ENCODE measurements at places on chromosomes 3 and 15.
A peak's percentile ranks its signal among the peaks of the same experiment; 100 is the strongest.

DNA sequence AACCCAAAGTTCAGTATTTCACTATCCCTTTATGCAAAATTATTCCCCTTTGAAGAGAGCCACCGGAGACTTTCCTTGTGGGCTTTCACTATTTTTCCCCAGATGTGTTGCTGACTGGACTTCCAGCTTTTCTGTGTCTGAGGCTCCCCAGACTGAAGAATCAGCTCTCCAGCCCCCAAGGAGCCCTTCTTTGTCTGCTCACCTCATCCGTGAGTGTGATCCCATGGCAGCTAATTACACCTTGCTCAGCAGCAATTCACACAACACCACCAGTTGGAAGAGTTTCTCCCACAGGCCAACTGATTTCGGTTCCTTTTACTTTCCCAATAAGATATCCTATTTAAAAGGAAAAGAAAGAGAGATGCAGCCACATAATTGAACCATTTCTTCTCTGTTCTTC is 249.5 kb upstream of the TRIM42 start:
- no peak for DNase-seq

DNA sequence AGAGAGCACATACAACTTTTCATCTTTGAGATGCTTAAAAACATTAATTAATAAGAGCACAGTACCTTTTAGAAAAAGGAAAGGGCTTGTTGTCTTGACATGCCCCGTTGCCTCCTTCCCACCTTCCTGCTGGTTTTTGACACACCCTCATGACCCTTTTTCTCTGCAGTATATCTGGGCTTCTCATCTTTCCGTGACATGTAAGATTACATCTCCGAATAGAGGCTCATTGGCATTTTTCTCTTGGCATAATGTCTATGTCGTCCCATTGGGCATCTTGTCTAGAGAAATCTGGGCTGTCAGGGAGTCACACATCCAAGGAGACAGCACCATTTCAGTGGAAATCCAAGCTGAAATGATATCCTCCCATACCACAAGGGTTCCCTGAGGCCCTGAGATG is 64.1 kb downstream of the LRTM1 start:
- DNase-seq = no peak

GRCh38 chr3:72142028-72142427 is 357.1 kb upstream of the PROK2 start:
- DNase-seq = no peak

DNA sequence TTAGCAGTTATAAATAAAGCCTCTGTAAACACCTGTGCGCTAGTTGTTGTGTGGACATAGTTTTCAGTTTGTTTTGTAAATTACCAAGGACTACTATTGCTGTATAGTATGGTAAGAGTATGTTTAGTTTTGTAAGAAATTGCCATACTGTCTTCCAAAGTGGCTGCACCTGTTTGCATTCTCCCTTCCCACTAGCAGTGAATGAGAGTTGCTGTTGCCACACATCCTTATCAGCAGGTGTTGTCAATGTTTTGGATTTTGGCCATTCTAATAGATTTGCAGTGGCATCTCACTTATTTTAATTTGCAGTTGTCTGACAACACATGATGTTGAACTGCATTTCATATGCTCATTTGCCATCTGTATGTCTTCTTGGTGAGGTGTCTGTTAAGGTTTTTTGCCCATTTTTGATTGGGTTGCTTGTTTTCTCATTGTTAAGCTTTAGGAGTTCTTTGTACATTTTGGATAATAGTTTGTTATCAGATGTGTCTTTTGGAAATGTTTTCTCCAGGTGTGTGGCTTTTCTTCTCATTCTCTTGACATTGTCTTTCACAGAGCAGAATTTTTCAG is 14.9 kb downstream of the TCAIM start:
- DNase-seq = no peak

- no peak for DNase-seq
These were observed 121.1 kb downstream of the CBLB start for GRCh38 chr3:105747696-105748095.

DNA sequence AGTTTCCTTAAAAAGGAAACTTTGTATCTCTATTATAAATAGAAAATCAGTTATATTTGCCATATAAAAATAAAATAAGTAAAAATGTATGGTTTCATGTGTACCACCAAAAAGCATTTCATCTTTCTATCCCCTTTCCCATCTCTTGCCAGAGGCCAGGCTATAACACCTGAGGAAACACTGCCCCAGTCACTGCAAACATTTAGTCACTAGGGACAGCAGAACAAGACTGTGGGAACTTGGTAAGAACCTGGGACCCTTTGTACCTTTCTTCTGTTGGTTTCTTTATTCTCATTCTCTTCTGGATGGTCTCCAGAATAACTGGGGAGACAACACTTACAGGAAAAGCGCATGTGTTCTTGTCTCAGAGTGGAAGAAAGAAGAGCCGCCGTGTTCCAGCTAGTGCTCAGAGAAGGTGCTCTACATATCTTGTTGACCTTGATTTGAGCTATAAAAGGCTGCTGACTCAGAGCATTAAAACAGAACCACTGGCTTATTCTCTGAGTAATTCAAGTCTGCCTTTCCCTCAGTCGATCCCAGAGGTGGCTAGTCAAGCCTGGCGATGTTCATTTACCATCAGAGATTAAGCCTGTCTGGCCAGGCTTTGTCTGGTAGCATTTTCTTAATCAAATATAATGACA is 361.6 kb downstream of the RBMS3 start:
- no peak for DNase-seq

DNA sequence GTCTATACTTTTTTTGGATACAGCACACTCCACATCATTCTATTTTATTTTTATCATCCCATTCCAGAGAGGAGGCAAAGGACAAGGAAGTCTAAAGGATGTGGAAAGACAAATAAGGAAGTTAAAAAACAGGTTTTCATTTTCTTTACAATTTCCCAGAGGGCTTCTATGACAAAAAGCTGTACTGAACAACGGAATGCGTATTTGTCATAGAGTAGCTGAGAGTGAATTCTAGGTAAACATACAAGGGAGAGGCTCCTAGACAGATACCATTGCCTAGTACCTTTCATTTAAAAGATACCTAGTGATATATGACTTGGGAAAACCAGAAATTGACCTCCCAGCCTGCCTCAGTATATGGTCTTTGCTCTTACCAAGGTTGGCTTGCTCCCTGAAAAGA is 341.7 kb downstream of the FHIT start:
- DNase-seq = no peak

DNA sequence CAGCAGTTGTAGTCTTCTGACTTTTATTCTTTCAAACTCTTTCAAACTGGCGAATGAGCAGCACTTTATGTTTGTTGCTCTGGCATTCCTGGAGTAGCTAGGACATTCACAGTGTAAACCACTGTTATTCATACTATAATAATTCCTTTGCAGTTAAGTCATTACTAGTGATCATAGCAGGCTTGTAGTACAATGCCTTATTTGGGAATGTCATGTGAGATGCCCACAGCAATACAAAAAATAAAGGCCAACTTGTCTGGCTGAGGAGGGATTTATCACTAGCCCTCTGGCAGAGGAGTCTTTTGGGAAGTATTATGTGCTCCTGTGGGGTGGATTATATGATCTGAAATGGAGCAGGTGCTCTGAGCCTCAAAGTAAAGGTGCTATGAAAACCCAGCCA is 197.2 kb downstream of the VGLL3 start:
- DNase-seq = no peak

GRCh38 chr3:50652709-50653108 is 22.0 kb upstream of the DOCK3 start:
- DNase-seq = peak; percentile 67

- no peak for DNase-seq
These were observed 32.0 kb downstream of the SELENOT start for GRCh38 chr3:150635076-150635475.

DNA sequence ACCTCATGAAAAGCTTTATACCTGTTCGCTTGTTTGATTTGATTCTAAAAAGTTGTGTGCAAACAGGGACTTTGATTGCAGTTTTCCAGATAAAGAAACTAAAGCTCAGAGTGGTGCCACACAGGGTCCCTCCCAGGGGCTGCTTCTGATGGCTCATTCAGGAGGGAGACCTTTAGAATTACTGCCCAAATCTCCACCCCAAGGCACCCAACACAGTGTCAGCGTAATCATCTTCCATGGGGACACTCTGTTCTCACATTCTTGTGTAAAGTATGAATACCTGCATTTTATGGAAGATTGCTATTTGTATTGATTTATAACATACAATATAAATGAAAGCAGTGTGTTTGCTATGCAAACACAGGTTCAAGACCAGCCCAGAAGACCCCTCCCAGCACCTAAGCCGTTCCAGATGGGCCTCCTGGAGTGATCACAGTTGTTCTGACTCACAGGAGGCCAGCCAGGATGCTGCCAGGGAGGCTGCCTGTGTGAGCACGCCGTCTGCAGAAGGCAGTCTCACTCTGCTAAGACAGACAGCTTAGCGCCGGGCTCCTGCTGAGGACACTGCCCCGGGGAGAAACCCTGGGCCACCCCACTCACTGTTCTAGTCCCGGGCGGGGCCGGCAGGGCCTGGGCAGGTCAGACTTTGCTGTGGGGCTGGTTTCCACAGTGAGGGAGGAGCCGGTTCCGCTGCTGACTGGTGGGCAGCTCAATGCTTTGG is 185.6 kb downstream of the FAM43A start:
- DNase-seq = peak; percentile 38

- DNase-seq = no peak
These were observed 30.9 kb downstream of the PRKCD start for GRCh38 chr3:53191836-53192480.

DNA sequence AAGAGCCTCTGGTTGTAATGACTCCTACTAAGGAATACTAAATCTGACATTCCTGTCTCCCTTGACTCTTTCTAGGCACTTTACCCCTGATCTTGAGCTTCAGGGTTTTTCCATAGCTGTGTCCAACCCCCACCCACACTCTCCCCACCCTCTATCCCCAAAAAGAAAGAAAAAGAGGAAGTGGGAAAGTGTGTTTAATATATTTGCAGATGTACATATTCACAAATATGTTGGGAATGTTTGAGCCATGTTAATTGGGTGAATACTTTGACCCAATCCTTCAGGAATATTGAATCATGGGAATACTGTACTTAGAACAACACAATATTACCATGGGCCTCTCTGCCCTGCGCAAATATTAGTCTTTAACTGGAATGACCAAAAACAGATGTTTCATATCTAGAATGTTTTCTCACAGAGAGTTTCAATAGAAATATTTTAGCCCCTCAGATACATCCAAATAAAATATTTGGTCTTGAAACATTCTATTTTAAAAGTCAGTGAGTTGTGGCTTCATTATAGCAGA is 19.8 kb upstream of the PFN2 start:
- no peak for DNase-seq

GRCh38 chr3:146262371-146263110 is 11.6 kb upstream of the PLSCR4 start:
- DNase-seq = no peak

DNA sequence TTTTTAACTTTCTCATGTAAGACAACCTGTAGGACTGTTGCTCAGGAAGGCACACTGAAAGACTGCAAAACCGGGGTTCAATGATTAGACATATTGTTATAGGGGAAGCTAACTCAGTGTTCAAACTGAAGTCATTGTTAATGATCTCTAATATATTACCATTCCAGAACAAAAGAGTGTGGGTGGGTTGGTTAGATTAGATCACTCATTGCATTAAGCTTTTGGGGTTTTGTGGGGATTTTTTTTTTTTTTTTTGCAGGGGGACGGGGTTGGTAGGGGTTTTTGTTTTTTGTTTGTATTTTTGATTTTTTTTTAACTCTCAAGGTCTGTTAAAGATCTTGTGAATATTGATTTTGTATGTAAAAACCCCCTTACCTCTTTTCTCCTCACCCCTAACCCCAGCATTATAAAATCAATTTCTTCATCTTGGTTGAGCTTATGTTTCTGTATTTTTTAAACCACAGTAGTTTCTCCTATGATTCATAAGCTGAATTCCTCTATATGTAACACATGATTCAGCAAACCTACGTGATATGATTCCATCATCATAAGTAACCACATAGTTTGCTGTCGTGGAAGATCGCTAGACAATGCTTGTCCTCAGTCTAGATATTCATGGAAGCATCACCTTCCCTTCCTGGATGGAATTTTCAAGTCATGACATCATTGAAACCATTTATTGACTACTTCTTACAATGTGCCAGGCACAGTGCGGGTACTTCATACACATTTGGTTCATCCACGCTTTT is 544.1 kb upstream of the MDFIC2 start:
- DNase-seq = no peak

GRCh38 chr15:96234109-96234892 is 96.2 kb upstream of the NR2F2 start:
- DNase-seq = no peak

DNA sequence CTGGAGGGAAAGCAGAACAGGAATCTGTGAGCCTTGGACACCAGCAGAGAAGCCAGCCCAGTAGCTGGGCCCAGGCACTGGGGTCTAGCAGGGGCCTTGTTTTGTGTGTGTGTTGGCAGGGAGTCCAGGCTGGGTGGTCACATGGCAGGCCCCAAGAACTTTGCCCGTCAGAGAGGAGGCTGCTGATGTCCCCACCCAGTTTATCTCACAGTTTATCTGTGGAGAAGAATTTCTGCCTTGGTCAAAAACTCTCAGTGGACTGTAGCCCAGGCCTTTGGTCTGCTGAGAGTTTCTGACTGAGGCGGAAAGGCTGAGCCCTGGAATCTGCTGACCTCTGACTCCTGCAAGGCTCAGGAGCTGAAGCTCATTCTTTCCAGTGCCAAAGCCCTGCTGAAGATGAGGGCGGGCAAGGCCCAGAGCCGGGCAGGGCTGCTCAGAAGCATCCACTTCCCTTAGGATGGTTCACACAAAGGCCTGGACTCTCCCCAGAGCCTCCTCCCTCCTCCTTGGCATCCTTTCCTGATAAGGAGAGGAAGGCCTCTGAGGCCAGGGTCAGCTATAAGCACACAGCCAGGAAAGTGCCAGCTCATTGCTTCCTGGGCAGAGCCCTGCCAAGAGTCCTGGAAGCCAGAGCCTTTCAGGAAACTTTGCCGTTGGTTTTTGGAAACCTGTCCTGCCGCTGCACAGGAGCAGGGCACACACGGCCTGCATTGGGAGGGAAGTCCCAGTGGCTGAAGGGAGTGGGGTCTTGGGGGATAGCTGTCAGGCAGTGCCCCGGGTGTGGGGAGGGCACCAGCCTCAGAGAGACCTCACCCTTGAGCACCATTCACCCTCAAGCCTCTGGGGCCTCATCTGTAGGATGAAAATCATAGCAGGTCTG is 37.2 kb upstream of the SLCO2A1 start:
- no peak for DNase-seq

- no peak for DNase-seq
These were observed 104.8 kb upstream of the PPP2R3A start for GRCh38 chr3:135860761-135861160.

DNA sequence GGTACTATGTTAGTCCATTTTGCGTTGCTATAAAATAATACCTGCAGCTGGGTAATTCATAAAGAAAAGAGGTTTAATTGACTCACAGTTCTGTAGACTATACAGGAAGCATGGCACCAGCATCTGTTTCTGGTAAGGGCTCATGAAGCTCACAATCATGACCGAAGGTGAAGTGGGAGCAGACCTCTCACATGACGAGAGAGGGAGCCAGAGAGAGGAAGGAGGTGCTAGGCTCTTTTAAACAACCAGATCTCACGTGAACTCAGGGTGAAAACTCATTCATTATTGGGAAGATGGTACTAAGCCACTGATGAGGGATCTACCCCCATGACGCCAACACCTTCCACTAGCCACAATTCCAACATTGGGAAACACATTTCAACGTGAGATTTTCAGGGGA is 301.7 kb upstream of the MDFIC2 start:
- no peak for DNase-seq
